DND-41 (cell line): ENCODE measurements at places on chromosomes 11 and 22.

GRCh38 chr22:43535336-43535735 is 123.5 kb downstream of the MPPED1 start:
- DNase-seq: no peak

GRCh38 chr11:66080055-66080817 is 10.2 kb downstream of the PACS1 start:
- DNase-seq: no peak

DNA sequence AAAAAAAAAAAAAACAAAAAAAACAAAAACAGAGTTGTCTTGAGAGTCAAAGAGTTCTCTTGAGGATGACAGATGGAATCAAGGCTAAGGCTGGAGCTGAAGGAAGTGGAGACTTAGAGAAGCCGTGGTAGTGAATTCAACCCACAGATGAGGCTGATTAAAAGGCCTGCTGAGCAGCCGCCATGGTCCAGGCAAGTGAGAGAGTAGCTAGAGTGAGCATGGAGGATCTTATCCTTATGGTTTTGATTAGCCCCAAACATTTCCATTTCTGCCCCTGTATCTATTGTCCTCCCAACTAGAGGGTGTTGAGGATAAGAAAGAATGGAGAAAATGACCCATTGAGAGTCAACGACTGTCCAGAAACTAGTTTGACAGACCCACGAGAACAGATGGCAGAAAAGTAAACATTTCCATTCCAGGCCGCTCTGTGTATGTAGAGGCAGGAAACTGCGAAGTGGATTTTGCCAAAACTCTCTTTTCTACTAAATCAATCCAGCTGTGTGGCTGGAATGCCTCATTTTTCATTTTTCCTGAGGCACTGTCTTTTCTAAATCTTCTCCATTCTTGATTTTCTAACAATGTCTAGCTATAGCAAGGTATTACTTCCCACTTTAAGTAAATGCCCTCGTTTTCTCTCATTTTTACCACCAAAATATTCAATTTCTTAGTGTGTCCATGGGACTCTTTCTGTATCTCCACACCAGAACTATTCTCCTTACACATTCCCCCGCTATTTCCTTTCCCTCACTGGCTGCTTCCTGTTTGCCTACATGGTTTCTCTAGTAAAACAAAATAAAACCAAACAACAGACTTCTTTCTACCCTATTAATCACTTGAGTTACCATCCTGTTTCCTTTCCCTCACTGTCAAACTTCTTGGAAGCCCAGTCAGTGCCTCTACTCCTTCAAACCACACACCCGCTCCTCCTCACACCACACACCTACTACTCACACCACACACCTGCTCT is 5.4 kb upstream of the MMP8 start:
- DNase-seq: no peak

DNA sequence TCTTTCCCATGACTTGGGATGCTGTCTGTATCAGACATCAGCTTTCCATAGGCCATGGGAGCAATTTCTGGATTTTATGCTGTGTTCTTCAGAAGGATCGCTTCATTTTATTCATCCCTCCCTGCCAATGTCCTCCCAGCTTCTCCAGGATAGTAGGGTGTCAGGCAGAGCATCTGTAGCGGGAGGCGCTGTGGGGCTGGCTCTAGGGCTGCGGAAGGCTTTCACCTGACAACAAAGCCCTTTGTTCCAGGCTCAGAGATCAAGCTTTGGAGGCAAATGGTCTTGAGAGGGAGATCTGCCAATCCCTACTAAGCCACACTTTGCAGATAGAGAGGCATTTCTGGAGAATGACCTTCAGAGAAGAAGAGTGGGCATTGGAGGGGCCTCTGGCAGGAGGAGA is 29.5 kb upstream of the FTH1 start:
- DNase-seq: no peak

GRCh38 chr11:26620282-26621045 is 48.4 kb upstream of the MUC15 start:
- DNase-seq: no peak

- DNase-seq: no peak
Measured at GRCh38 chr11:41988951-41989572, 529.6 kb upstream of the LRRC4C start.

DNA sequence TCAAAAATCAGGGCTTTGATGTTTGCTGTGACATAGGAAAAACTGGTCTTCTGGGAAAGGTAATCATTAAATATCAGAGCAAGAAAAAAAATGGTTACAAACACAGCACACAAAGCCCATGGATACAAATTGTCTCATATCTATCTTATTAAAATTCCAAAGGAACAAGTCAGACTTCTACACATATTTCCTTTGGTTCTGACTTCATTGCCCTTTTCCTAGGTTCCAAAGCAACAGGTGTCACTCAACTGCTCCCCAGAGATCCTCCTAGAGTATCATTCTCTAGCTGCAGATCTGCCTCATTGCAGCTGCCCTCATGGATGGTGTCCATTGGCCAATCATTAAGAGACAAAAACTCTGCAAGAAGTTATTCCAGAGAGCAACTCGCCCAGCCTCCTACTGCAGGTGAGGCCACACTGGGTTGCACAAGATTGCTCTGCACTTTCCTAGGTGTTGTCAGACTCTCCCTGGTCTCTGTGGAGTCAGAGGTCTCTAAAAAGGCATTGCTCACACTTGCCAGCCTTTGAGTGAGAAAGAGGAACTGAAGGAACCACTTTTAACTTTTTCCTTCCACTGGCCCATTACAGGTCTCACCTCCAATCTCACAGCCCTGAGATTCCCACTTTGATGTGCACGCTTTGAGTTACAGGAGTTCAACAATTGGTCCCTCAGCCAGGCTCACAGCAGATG is 5.7 kb downstream of the DRICH1 start:
- DNase-seq: no peak

DNA sequence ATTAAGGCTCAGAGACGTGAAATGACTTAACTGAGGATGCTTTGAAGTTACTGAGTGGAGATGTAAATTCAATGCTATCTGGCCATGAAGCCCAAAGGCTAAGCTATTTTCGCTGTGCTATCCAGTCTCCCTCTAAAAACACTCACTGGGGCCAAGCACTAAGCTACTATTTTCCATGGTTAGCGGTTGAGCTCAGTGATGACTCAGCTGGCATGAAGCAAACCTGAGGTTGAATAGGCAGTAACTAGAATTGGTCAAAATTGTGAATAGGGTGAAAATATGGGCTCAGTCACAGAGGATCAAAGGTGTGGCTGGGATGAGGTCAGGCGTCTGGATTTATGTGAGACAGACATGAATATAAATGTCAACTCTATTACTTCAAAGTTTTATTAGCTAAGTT is 564.2 kb upstream of the KIRREL3 start:
- no peak for DNase-seq

DNA sequence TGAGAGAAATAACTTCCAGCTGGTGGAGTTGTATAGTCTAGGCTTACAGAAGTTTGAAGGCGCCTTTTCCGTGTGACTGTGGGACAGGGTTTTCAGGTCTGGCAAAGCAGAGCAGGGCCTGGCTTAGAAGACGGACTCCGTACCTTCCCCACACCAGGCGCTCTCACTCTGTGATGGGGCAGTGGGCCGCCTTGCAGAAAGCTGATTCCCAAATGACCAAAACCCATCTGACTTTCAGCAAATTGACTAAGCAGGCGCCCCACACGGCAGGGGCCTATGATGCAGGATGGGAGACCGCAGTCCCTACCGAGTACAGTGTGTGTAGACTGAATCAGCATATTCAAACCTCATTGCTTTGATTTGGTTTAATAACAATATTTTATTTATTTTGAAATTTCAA is 85.8 kb upstream of the TMEM45B start:
- no peak for DNase-seq

DNA sequence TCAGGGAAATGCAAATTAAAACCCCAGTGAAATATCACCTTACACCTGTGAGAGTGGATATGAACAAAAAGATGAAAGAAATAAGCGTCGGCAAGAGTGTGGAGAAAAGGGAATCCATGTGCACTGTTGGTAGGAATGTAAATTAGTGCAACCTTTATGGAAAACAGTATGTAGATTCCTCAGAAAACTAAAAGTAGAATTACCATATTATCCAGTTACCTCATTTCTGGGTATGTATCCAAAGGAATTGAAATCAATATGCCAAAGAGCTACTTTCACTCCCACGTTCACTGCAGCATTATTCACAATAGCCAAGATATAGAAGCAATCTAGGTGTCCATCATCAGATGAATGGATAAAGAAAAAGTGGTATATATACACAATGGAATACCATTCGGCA is 246.0 kb upstream of the ARHGAP20 start:
- DNase-seq: no peak

GRCh38 chr11:17273668-17274282 is 2.8 kb upstream of the NUCB2 start:
- peak; percentile 60 for DNase-seq

DNA sequence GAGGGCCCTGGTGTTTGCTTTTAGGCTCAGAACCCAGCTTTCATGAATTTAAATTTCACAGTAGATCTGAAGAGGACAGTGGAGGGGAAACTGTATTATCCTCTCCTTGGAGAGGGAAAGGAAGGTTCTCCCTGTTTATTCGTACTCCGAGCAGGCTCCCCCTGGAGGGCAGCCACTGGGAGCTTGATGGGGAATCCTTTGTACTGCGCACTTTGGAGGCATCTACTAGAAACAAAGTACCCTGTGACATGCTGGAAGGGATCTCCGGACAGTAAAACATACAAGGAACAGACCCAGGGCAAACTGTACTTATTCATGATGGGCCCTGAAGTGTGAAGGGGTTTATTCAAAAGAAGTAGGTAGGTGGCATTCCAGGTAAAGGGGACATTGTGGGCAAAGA is 27.2 kb downstream of the NAV2 start:
- no peak for DNase-seq
